Esophagus squamous epithelium (tissue), 5 donors: ENCODE measurements at places on chromosomes 3 and 15.

- H3K27me3 ChIP-seq: no peaks in the 10 kb centered on the region
- no peaks in the 10 kb centered on the region for H3K36me3 ChIP-seq
- H3K4me3 ChIP-seq: no peak overlapping the region
- DNase-seq: no peak
Observed at GRCh38 chr15:63035253-63035652, 7.3 kb upstream of the TPM1 start.

DNA sequence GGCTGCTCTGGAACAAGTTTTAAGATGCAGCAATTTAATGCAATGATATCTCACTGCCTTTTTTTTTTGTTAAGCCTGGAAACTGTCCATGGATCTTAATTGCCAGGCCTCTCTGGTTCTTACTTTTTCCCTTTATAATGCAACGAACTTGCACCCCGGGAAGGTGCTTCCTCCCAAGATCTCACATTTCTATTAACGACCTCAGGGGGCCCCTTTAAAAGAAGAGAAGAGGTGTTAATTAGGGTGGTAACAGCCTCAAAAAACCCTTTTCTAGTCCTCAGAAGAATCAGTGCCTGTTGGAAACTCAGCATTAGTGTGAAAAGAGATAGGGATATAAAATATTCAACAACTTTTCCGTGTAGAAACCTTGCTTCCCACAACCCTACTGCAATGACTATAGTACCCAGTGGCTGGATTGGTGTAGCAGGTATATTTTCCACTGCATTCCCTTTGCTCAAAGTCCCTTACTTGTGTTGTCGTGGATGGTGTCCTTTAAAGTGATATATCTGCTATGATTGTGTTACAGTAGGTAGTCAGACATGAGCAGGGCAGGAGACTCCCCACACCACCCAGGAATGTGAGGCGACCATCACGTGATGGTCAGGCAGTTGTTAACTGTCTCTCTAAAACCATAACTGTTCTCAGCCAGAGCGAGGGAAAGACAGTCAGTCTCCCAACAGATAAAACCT is 121.8 kb downstream of the CTNNB1 start:
- no peak overlapping the region for H3K4me3 ChIP-seq
- no peaks in the 10 kb centered on the region for H3K36me3 ChIP-seq
- H3K27ac ChIP-seq: no peak overlapping the region
- no peak for DNase-seq
- H3K27me3 ChIP-seq: no peaks in the 10 kb centered on the region

DNA sequence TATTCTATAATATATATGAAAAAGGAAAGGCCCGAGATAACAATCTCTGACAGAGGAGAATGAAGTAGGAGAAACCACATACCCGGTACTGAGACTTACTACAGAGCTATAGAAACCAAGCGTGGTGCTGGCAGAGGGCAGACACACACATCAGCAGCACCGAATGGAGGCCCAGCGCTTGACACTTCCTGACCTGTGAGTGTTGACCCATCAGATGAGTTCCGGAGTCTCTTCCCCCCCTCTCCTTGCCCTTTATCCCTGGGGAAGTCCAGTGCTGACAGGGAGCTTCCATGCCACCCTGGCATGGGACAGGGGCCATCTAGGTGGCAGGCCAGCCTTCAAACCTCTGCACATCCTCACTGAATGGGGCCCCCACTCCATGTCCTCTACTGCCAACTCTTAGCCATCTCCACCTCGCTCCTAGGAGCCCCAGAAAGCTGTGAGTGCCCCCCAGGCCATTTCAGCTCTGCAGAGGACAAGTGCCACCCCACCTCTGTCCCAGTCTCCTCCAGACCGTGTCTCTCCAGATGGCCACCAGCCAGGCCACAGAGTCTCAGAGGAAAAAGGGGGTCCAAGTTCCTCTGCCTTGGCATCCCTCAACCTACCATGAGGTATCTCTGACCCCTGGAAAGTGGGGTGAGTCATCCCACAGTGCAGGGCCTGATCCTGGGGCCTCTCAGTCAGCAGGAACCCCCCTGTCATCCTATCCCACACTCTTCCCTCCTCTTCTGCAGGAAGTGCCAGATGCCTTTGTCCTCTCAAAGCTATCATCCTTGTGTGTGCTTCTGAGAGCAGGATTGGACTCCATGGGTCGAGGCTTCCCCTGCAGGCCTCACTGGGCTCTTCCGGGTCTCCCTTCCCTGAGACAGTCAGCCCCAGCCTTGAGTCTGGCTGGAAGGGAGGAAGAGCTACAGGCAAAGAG is 116.5 kb upstream of the ALDH1A3 start:
- DNase-seq: no peak
- no peak overlapping the region for H3K4me3 ChIP-seq
- no peaks in the 10 kb centered on the region for H3K36me3 ChIP-seq

DNA sequence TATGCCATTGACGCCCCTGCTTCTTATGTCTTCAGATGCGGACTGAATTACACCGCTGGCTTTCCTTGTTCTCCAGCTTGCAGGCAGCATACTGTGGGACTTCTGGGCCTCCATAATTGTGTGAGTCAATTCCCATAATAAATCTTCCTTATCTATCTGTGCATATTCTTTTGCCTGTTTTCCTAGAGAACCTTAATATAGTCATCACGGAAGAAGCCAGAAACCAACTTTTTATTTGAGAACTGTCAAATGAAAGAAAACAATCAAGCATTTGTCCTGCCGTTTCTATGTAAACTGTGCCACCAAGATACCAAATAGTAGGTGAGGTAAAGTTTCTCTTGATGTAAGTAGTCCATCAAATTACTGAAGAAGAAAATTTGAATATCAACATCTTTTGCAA is 51.8 kb upstream of the B3GALNT1 start:
- no peak overlapping the region for H3K27ac ChIP-seq
- H3K4me3 ChIP-seq: no peak overlapping the region
- no peak for DNase-seq
- H3K36me3 ChIP-seq: no peaks in the 10 kb centered on the region
- no peaks in the 10 kb centered on the region for H3K27me3 ChIP-seq

DNA sequence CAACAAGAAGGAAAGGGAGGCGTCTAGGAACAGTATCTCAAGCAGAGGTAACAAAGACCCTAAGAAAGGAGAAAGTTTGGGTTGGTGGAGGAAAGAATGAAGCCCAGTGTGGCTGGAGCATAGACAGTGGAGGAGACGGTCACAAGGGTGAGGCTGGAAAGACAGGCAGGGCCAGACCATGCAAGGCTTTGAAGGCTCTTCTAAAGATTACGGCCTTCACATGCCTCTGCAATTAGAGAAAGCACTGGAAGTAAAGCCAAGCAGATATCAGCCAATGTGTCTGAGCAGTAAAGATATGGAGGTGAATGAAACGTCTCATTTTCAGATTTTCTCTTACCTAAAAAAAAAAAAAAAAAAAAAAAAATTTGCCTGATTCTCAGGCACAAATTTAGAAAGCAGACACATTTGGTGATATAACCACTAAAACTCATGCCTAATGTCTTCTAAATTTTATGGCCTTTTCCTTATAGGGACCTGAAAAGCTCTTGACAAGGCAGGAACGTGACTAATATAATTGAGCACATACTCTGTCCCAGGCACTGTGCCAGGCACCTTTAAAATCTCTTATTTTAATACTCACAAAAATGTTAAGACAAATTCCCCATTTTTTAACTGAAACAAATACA is 184.1 kb downstream of the MECOM start:
- DNase-seq: no peak
- no peaks in the 10 kb centered on the region for H3K36me3 ChIP-seq
- H3K4me3 ChIP-seq: no peak overlapping the region
- no peaks in the 10 kb centered on the region for H3K27me3 ChIP-seq
- H3K27ac ChIP-seq: no peak overlapping the region

GRCh38 chr3:154835639-154836038 is 244.5 kb upstream of the MME start:
- no peak overlapping the region for H3K27ac ChIP-seq
- no peaks in the 10 kb centered on the region for H3K27me3 ChIP-seq
- no peaks in the 10 kb centered on the region for H3K4me1 ChIP-seq
- H3K36me3 ChIP-seq: no peaks in the 10 kb centered on the region
- H3K4me3 ChIP-seq: no peak overlapping the region
